Sigmoid colon (tissue), 7 donors: ENCODE measurements at places on chromosomes 7 and 10. TPM values are rescaled to one million over a fixed set of nuclear protein-coding genes. Genes with fewer than 3 reads are reported as not detected.

GRCh38 chr7:47153576-47153975 lies 428.3 kb downstream of the TNS3 start:
- DNase-seq = no peak

DNA sequence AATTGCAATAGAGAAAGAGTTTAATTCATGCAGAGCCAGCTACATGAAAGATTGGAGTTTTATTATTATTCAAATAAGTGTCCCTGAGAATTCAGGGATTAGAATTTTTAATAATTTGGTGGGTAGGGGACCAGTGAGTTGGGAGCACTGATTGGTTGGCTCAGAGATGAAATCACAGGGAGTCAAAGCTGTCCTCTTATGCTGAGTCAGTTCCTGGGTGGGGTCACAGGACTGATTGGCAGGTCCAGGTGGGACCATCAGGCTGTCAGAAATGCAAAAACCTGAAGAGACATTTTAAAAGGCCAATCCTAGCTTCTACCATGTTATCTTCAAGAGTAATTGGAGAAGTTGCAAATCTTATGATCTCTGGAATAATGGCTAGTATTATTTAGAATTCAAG lies 56.0 kb upstream of the KAT6B start:
- DNase-seq = no peak

DNA sequence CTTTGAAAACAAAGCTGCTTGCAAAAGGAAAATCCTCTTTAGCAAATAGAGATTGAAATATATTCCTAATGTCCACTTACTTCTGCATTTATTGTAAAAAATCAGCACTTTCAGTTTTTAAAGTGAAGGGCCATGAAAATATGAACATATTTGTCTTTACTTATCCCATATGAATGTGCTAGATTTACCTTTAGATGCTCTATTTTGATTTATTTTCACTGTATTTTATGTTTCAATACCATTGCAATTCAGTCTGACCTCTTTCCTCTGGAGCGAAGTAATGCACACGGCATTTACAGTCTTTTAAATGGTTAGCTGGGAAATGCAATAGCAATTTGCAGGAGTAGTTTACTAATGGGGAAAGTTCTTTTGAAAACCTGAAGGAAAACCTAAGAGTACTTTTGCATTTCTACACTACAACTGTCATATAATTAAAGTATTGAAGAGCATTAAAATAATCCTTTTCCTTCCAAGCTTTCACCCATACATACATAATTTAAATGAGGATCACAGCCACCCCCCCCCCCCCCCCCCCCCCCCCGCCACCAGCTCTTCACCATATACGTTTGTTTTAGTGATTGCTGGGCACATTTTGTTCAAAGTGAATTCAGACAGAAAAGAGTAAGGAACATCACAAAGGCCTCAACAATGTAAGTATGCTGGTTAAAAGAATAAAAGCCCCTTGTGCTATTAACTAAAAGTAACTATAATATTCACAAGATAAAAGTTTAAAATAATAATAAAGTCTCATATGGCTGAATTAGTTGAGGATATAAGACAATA lies 3.5 kb downstream of the SKIDA1 start:
- DNase-seq = no peak

DNA sequence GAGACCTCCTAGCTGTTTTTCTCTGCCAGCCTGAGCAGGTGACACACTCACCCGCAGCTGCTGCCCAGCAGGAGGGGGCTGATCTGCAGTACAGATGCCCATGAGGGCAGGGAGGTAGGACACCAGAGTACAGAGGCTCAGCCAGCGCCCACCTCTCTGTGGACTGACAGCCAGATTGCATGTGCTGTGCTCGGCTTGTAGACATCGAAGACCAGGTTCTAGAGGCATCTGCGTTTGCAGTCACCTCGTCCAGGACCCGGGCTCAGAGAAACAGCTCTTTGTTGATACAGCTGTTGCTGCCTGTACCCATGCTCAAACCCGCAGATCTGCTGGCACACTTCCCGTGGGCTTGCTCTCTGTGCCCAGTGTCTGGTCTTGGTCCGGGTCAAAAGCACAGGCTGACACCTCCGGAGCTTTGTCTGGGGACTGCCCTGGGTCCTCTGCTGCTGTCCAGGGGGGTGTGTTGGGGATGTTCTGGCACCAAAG lies 224.7 kb downstream of the GLRX3 start:
- peak; percentile 52 for DNase-seq

DNA sequence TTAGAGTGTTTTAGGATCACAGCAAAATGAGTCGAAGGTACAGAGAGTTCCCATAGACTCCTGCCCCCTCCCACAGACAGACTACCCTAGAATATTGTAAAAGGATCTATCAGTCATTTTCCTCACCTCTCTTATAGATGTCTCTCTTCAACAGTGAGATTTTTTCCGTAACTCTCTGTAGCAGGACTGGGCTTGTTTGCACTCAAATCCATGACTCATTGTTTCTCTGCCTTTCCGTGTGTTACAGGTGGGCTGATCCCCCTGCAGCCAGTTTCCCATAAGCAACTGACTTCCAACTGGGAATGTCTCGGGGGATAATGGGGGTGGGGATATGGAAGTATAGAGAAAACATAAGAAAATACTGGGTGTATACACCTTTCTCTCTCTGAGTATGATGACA lies 921.0 kb downstream of the GATA3 start:
- no peak for DNase-seq

GRCh38 chr10:118343115-118343514 lies 991 bp upstream of the FAM204A start:
- no peak for DNase-seq

DNA sequence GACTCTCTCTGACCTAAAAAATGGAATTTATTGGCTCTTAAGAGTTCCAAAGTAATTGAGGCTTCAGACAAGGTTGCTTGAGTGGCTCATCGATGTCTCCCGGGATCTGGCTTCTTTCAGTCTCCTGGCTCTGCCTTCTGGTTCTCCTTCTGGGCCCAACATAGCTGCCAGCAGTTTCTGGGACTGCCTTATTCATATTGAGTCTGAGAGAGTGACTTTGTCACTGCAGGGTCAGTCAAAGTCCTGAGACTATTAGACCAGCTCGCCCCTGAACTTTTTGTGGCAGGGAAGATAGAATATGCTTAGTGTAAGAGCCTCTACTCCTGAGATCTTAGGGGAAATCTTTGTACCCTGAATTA lies 94.0 kb downstream of the MMRN2 start:
- no peak for DNase-seq

GRCh38 chr7:105791926-105792325 lies 84.5 kb downstream of the ATXN7L1 start:
- DNase-seq = no peak

DNA sequence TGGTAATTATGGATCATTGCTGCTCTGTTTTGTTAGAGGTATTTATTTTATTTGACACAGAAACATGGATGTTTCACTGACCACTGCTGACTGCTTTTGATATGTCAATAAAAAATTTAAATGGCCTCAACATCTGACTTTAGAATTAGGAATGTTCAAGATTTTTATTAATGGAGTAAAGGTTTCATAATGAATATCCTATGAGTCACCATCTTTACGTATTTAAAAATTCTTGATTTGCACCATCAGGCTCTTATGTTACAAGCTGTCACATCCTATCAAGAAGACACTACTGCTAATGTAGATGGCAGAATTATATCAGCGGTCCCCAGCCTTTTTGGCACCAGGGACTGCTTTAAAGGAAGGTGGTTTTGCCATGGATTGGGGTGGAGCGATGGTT lies 578.7 kb upstream of the NRP1 start:
- DNase-seq = no peak

- DNase-seq = no peak
Measured at GRCh38 chr10:133067149-133068105, 20.3 kb upstream of the ADGRA1 start.

- DNase-seq = no peak
Measured at GRCh38 chr7:85039196-85039923, 147.5 kb downstream of the SEMA3D start.

DNA sequence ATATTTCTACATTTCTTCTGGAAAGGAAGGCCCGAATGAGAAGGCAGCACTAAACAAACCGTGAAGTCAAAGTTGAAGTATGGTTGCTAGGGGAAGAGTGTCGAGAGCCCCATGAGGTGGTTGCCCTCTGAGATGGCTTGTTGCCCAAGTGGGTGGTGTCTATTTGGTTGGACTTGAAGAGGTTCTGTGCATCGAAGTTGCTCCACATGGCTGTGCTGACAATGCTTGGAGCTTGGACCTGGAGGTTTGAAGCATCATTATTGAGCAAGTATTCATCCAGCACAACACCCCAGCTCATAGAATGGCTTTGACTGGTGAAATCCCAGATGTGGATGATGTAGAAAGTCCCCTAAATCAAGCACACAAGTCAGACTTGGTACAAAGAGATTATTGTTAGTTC lies 165.2 kb upstream of the CDCA7L start:
- DNase-seq = no peak

DNA sequence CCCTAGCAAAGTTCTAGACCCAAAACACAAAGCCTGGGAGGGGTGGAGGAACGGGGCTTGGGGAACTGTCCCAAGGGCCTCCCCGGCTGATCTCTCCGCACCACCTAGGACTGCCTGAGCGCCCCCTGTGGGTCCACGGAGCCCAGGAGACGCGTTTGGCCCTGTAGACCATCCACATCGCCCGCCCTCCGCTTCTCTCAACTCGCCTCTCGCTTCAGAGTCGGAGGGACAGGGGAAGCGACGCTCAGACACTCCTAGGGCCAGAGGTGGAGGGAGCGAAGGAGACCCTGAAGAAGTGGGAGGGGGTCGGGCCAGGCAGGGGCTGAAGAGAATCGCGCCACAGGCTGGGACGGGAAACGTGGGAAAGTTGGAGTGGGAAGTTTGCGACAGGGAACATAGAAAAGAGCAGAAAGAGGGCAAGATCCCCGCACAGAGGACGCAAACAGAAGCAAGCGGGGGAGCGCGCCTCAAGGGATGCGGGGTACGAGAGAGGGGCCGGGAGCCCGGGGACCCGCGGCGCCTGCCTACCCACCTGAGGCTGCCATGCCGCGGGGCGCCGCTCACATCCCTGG lies 378 bp downstream of the PIK3AP1 start:
- peak; percentile 75 for DNase-seq

DNA sequence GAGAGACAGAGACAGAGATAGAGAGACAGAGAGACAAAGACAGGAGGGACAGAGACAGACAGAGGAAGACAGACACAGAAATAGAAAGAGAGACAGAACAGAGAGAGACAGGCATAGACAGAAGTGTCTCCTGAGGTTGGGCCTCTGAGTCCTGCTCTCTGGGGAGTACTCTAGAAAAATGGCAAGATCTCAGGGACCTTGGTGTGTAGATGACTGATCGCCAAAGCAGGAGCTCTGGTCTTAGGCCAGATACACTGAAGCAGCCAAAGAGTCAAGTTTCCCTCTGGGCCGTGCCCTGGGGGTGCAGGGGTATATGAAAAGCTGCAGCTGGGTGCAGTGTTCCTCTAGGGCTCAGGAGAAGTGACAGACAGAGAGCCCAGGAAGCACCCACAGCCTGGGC lies 176.6 kb upstream of the TNS3 start:
- no peak for DNase-seq

GRCh38 chr10:47406870-47407691 lies 23.0 kb upstream of the ZNF488 start:
- DNase-seq = no peak

GRCh38 chr7:27740449-27741086 lies 606 bp downstream of the TAX1BP1 start:
- peak; percentile 91 for DNase-seq

- no peak for DNase-seq
Measured at GRCh38 chr7:32871624-32872371, 19.8 kb downstream of the KBTBD2 start.

- DNase-seq = no peak
Measured at GRCh38 chr7:90984692-90985091, 279.5 kb upstream of the FZD1 start.

DNA sequence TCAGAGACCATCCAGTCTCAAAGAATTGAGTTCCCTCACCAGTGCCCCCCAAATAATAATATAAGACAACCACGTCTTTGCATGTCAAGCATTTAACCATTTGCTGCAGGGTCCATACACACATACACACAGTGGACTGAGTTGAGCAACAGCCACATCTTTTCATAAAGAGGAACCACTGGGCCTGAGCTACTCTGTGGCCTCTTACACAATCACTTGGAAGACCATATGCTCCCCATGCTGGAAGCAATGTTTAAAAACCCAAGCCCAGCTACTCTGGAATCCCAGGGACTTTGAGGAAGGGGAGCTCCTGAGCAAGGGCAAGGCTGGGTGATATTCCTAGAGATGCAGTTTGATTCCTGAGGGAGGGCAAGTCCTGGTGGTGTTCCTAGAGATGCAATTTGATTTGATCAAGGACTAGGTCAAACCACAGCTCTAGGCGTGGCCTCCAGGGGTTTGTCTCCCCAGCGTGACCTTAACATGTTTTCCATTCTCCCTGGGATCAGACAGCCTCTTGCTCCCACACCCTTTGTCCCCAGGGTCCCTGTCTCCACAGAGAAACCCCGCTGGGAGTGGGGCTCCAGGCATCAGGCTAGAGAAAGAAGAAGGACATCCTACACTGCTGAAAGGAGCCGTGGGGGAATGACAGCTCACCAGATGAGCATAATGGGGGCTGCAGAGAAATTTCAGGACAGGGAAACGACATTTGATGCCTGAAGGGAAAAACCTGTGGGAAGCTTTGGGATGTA lies 376.2 kb upstream of the MGMT start:
- no peak for DNase-seq

DNA sequence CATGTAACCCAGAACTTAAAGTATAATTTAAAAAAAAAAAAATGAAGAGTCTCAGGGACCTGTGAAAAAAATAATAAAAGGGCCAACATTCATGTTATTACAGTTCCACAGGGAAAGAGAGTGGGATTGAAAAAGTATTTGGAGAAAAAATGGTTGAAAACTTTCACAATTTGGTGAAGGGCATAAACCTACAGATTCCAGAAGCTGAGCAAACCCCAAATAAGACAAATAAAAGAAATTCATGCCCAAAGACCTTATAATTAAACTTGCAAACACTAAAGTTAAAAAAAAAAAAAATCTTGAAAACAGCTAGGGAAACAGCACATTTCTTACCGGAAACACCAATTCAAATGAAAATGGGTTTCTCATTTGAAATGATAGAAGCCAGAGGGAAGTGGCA lies 19.9 kb downstream of the VPS41 start:
- DNase-seq = no peak

DNA sequence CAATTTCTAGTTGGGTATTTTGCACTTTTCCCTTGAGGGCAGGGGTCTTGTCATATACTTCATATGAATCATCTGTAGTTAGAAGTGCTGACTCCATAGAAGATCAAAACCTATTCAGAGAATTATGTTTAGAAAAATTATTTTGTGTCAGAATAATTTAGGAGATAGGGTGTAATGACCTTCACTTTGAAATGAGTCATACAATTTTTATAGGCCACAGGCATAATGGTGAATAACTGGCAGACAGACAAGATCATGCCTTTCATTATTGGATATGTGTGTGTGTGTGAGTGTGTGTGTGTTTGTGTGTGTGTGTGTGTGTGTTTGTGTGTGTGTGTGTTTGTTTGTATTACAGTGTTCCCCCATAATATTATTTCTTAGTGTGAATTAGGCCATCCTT lies 523.0 kb downstream of the ANKRD7 start:
- DNase-seq = no peak

WEE2 gene
- not detected for total RNA-seq

PRSS2 gene
- not detected for total RNA-seq

PLCE1 gene
- total RNA-seq = 6.9 TPM

C10orf143 gene
- total RNA-seq = 8.7 TPM

SPAM1 gene
- total RNA-seq = not detected

ITGA8 gene
- 5.7 TPM for total RNA-seq

FAM25G gene
- not detected for total RNA-seq

IGFBP3 gene
- total RNA-seq = 330 TPM

CYP3A5 gene
- 4.6 TPM for total RNA-seq

PYROXD2 gene
- 4.4 TPM for total RNA-seq
